ENCODE measurements at places on chromosomes 12 and 14.

DNA sequence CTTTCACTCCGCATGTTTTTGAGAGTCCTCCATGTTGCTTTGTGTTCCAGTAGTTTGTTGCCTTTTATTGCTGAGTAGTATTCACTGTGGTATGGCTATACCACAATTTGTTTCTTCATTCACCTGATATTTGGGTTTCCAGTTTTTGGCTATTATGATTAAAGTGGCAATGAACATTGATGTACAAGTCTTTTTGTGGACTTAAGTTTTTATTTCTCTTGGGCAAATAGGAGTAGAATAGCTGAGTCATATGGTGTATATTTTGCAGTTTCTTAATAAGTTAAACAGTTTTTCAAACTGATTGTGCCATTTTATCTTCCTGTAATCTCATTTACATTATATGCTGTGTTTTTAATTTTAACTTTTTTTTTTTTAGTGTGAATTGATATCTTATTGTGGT lies 16.2 kb downstream of the ADIPOR2 start:
- DNase-seq, result no peak

- DNase-seq, result no peak
Observed at GRCh38 chr12:118374909-118375308, 1.4 kb upstream of the SUDS3 start.

- no peak for DNase-seq
Observed at GRCh38 chr14:92927349-92928257, 4.7 kb downstream of the CHGA start.

DNA sequence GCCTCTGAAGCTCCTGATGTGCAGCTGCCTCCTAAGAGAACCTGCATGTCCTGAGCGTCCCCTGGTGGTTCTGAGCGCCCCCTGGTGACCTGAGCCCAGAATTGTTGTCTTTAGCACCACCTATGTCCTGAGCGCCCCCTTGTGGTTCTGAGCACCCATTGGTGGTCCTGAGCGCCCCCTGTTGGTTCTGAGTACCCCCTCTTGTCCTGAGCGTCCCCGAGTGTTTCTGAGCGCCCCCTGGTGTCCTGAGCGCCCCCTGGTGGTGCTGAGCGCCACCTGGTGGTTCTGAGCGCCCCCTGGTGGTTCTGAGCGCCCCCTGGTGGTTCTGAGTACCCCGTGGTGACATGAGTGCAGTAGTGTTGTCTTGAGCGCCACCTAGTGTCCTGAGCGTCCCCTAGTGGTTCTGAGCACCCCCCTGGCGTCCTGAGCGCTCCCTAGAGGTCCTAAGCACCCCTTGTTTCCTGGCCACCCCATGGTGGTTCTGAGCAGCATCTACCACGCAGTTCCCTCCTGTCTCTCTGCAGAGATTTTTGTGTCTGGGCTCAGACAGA lies 782.5 kb downstream of the TMEM121 start:
- DNase-seq, result peak; percentile 69

- no peak for DNase-seq
Observed at GRCh38 chr12:120352117-120352516, 16.8 kb downstream of the MSI1 start.

DNA sequence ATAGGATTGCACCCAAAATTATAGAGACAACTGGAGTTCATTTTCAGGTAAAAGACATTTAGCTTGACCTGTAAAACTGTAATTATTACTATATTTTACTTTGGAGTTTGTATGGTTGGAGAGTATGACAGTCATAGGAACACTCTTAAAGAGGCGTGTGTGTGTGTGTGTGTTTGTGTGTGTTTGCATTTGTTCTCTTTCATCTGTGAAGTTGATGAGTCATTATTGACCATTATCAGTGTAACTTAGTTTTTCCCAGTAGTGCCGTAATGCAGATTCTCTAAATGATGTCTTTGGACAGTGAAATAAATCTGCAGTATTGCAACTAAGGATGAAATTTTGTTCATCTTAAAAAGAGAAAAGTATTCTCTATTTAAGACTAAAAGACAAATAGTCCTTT lies 13.0 kb downstream of the WASHC4 start:
- no peak for DNase-seq

DNA sequence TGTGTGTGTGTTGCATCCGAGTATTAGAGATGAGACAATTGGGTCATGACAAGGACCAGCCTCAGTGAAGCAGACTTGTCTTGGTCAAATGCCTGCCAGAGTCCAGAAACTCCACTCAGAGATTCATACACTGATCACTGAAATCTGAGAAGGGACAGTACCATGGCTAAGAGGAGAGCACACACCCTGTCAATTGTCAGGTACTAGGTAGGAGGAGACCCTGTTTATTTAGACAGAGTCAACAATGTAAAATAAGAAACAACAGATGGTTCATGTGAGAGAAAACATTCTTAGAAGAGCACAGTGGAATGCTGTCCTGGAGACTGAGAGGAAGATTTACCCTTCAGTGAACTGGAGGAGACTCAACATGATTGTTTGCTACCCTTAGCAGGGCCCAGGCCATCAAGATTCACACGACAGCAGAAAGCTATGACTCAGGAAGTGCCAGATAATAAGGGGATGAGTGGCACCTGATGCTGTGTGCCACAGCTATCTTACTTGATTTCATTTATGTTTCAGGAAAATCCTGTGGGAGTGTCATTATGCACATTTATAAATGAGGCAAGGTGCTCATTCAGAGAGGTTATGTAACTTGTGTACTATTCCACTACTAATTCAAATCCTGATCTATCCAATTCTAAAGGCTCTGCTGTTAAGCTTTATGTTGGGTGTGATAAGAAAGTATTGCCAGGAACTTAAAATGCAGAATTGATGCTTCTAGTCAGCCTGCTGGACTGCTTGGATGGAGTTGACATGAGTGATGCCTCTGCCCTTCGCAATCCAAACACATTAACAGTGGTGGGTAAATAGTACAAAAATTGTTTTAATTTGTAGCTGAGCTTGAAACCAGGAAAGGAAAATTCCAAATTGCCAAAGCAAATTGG lies 136.6 kb upstream of the NEDD1 start:
- no peak for DNase-seq

DNA sequence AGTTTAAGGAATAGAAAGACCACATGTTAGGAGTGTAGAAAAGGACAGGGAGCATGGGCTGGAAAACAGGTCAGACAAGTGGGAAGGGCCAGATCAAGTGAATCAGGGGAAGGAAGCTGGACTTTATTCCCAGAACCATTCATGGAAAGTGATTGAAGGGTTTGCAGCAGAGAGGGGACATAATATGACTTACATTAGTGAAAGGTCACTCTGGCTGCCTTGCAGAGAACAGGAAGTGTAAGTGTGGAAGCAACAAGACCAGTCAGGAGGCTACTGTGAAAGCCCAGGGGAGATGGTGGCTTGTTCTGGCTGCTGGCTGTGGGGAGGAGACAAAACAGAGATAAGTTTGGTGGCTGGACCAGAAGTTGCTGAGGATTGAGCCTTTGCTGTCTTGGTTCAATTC lies 69.1 kb downstream of the VCPKMT start:
- peak; percentile 84 for DNase-seq

DNA sequence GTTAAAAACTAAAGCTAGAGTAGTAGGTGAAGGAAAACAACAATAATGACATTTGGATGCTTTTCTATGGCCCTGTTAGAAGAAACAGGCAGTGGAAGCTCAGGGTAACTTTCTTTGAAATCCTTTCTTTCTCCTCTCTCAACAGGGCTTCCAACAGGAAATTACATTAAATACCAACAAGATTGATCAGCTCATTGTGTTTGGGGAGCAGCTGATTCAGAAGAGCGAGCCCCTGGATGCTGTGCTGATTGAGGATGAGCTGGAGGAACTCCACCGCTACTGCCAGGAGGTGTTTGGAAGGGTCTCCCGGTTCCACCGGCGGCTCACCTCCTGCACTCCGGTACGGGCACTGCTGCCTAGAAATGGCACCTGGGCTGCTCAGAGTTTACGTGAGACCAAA lies 81.5 kb downstream of the ESR2 start:
- no peak for DNase-seq

GRCh38 chr12:124098887-124099286 lies 125.9 kb downstream of the ZNF664 start:
- DNase-seq, result no peak

GRCh38 chr14:54837508-54838149 lies 65.0 kb downstream of the GCH1 start:
- DNase-seq, result no peak

- DNase-seq, result no peak
Observed at GRCh38 chr14:89146274-89146673, 270.8 kb downstream of the FOXN3 start.

- no peak for DNase-seq
Observed at GRCh38 chr12:25276199-25276937, 25.6 kb upstream of the KRAS start.

GRCh38 chr14:60544659-60545058 lies 35.7 kb downstream of the SIX6 start:
- DNase-seq, result no peak

- no peak for DNase-seq
Observed at GRCh38 chr12:127381681-127382080, 885.3 kb upstream of the TMEM132C start.

DNA sequence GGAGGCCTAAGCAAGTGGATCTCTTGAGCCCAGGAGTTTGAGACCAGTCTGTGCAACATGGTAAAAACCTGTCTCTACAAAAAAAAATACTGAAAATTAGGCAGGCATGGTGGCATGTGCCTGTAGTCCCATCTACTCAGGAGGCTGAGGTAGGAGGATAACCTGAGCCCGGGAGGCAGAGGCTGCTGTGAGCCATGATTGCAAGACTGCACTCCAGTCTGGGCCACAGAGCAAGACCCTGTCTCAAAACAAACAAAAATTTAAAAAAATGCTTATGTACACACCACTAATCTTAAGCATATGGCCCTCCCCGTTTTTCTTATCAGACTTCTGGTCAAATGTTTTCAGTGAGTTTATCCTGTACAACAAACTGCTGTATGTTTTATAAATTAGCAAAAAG lies 1.7 kb upstream of the GNPNAT1 start:
- no peak for DNase-seq

DNA sequence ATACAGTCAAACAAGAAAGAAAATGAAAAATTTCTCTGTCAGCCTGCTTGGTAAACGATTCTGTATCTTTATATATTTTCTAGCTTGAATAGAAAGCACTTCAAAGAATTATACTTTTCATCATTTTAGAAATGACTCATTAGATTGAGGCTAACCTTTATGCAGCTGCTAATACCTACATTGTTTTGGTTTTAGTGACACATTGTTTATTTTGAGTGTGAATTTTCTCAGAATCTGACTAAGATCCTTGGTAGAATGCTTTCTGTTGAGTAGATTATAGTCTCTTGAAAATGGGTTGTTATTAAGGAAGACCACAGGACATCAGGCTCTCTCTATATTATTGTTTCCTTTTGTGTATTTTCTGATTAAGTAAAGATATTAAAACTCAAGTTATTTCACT lies at the start of gene PMCH:
PMCH (minus strand) TSS at position 45 of the 400 bp plus-strand sequence. CDS start 63 bp downstream, outside the sequence.
- DNase-seq, result peak; percentile 55

- DNase-seq, result no peak
Observed at GRCh38 chr14:81353691-81354323, 46.3 kb downstream of the STON2 start.

DNA sequence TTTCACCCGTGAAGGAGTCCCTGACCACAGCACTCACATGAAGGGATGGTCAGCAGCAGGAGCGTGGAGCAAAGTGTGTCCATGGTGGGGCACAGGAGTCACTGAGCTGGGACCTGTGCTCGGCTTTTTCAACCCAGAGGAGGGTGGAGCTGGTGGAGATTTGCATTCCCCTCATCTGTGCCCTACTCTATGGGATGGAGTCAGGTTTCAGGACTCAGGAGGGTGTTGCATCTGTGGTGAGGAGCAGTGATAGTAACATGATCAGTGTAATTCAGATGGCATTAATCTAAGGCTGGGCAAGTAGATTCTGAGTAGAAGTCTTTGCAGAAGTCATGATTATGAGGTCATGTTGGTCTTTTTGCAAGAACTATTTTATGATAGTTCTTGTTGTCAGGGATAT lies 511.9 kb downstream of the TMEM121 start:
- no peak for DNase-seq

DNA sequence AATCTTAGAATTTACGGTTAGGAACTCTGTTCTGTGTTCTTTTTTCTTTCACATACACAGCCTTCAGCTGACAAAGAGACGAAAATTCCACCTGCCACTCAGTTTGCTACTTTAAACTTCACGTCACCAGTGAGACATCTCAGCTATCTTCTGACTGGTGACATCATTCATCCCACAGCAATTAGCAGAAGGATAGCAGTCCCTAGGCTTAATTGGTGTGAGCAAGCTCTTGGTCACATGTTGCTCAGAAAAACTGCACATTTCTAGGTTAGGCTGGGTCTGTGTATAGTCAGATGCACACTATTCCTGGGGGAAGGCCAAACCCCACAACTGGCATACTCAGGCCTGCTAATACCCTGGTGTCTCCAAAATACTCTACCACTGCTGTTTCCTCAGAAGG lies 23.9 kb downstream of the SLC7A7 start:
- no peak for DNase-seq

- no peak for DNase-seq
Observed at GRCh38 chr12:58915634-58916033, 4.7 kb downstream of the LRIG3 start.

DNA sequence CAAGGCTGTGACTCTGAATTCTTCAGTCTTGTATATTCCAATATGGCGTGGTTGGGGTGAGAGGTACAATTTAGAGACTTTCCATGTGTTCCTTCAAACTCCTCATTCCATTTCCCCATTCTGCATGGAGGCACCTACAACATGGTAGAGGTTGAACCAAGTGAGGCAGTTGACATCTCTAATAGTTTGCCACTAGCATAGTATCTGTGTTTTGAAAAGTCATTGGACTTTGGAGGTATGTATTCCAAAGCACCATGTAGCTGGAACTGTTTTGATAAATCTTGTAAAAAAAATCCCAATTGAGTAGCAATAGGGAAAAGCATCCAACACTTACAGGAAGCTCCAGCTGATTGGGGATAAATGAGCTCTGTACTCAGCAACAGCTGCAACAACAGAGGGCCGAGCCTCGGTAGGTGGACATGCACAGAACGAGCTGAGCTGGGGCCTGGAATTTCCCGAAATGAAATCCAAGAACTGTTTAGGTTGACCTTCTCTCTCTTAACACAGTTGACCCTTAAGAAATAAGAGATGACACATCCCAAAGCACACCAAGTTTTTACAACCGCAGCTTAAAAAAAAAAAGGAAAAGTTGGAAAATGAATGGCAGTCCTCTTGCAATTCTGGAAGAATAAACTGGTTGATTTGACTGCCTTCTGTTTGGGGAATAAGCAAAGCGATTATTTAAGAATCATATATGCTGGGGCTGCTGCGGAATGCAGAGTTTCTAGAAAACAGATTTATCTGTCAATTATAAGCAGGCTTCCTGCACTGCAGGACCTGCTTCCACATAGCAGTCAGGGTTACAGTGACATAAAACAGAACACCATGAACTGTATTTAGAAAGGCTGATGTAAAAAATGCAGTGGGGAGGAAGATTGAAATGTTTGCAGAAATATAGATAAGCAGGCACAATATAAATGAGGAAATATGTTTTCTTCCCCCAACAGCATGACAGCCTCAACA lies 194.6 kb upstream of the KRR1 start:
- DNase-seq, result no peak
